Stimulated activated CD4-positive, alpha-beta T cell treated with anti-CD3 and anti-CD28 coated beads, Interleukin-1b, Interleukin-23, amount 100 ng/mL, for 24 hours (primary cell): ENCODE measurements at places on chromosomes 2 and 18.

DNA sequence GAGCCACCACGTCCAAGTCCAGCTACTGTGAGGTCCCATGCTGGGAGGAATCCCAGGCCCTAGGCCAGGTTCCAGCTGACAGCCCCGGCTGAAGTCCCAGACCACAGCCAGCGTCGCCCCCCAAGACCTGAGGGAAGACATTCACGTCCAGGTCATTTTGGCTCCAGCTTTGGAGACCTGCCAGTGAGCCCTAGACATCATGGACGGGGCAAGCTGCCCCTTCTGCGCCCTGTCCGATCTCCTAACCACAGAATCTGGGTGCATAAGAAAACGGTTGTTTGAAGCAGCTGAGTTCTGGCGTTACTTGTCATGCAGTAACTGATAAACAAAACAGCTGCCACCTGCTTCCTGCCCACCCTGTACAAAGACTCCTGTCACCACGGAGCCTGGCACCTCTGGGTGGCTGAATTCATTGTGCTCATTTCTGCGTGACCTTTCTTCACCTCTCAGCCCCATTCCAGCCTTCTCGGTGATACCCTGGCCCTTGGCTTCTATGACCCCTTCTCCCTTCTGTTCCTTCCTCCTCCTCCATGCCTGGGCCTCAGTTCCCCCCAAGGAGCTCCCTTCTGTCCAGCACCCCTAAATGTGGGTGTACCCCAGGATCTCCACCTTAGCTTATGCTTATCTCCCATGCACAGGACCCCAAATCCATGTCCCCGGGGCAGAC is 72.6 kb upstream of the SMAD7 start:
- no peak for DNase-seq

- no peak for DNase-seq
These were observed 153.6 kb downstream of the HRH4 start for GRCh38 chr18:24613896-24614640.

GRCh38 chr2:229170916-229171315 is 100.2 kb downstream of the PID1 start:
- DNase-seq, result no peak

DNA sequence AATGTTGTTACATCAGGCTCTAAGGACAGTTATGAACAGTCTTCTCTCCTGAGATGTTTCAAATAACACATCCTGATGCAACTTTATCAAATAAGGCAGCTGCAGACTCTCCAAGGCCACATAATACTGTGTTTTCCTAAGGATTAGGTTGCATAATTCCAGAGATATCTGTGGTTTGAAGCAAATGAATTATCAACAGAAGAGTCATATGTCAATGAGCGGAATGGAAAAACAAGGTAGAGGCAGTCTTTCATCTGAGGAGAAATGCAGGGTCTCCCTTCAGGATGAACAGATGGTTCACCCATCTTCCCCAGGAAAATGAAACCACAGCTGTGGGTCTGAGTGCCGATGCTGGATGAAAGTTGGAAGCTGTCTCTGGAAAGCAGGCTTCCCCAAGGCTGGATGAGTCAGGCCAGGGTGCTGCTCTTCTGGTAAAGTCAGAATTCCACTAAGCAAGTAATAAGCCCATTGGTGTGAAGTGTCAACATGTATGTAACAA is 22.2 kb downstream of the LYG1 start:
- DNase-seq, result no peak

DNA sequence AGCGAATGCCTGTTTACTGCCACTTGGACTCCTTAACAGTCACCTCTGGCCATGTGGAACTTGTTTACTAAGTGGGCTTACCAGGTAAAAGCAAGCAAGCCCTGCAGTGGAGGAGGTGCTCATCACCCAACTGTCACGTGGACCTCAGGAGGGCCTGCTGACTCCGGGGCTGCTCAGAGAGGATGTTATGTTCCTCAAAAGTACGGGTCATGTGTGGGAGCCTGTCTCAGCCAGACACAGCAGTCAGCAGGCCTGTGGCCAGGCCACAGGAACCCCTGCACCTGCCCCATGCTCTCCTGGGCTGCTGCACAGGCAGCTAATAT is 36.2 kb downstream of the AMER3 start:
- DNase-seq, result no peak

- no peak for DNase-seq
These were observed 7.9 kb downstream of the CABLES1 start for GRCh38 chr18:23143016-23143814.

DNA sequence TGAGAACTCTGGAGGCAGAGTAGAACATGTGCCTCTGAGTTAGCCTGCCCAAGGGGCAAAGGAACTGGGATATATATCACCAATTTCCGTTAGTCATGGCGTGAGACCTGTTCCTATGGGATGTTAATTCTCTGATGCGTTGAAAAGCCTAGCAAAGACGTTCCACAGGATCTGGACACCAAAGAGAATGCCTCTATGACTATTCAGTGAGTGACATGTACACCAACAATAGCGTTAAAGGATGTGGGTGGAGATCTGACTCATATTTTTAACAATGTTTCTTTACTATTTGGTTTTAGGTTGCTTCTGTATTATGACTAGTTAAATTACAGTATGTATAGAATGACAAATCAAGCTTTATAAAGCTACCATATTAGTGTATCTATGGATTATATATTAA is 320.9 kb upstream of the MC4R start:
- no peak for DNase-seq

DNA sequence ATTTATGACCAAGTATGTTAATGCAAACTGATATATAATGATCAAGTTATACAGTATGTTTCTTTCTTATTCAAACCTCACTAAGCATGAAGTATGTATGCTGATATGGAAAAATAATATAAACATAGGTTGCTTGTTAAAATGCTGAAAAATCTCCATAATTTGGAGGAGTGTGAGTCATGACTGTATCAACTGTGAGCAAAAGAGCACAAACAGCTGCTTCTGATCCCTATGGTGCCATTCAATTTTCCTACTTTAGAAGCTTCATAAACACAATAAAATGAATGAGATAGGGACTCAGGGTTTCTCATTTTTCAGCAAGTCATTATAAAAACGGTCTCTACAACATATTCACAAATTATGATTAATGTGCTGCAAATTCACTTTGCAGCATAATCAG is 129.9 kb upstream of the TFPI start:
- no peak for DNase-seq

- DNase-seq, result no peak
These were observed 51.7 kb upstream of the CCDC85A start for GRCh38 chr2:56132138-56132537.

GRCh38 chr2:25743132-25743830 is 69.9 kb upstream of the DTNB start:
- DNase-seq, result no peak

DNA sequence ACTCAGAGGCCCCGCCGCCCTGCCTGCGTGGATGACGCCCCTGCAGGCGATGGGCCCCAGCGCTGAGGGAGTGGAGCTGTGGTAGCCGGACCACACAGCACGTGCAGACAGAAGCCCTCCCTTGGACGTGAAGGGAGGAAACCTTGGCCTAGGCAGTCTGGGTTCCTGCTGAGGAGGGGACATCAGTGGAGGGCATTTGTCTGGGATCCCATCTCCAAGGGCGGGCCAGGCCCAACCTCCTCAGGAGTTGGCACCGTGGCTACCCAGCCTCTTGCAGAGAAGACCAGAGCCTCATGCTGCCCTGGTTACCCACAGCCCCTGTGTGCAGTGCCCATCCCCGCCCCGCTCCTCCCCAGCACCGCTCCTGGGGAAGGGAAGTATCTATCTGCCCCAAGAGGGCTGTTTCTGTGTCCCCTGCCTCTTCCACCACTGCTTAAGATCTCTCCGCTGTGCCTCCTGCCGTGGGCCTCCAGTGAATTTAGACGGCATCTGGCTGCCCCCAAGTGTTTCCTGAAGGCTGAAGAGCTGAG is 241.8 kb downstream of the KLHL29 start:
- DNase-seq, result no peak

DNA sequence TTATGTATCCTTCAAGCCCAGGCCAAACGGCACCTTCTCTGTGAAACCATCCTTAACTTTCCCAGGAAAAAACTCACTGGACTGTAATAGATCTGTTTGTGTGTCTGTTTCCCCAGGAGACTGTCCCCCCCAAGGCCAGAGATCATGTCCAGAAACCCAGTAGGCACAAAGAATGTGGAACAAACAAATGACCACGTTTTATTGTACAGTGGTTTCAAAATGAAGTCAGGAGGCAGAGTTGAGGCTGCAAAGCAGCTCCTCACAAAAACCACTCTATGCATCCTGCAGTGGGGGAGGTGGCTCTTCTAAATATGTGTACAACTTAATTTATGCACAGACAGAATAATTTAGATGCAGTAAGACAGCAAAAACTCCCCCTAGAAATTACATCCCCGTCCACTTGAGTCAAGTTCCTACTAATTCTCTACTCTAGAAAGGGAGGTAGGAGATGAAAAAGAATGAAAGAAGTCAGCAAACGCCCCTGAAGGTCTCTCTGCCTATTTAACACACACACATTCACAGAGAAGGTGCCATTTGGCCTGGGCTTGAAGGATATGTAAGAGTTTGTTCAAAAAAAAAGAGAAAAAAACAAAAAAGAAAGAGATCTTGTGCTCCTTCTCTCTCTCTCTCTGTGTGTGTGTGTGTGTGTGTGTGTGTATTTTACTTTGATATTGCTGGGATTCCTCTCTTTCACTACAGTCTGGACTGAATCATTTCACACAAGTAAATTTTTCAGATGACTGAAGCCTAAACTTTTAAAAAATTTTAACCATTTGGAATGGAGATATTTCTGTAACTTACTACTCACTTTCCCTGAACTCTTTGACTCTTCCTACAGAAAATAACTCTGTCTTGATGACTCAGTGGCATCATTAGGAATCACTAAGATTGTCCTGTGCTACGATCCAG is 19.5 kb downstream of the BCL2 start:
- DNase-seq, result no peak

DNA sequence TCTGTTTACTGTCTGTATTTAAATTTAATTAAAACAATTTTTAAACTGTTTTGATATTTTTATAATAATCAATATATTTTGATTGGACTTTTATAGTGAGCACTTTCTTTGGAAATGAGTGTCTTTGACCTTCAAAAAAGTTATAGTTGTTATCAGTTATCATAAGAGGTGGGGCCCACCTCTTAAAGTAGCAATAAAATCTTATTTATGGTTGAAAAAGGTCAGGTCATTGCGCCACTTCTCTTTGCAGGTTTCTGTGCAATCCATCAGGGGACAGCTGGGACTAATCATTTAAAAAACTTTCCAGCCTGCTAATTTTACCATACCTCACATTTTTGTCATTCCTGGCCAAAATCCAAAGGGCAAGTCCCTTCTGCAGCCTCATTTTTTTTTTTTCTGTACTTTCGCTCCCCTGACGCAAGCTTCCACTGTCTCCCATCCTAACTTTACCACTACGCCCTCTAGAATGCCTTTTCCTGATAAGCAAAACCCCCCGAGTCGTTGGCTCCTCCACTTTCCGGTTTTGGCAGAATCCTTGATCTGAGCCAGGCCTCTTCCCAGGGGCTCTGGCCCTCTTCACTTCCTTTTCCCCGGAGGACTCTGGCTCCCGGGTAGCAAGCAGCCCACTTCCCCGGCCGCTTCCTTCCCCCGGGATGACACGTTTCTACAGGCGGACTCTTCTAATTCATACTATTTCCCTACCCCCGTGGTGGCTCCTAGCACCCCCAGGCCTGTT is 1.1 kb upstream of the SEH1L start:
- no peak for DNase-seq

DNA sequence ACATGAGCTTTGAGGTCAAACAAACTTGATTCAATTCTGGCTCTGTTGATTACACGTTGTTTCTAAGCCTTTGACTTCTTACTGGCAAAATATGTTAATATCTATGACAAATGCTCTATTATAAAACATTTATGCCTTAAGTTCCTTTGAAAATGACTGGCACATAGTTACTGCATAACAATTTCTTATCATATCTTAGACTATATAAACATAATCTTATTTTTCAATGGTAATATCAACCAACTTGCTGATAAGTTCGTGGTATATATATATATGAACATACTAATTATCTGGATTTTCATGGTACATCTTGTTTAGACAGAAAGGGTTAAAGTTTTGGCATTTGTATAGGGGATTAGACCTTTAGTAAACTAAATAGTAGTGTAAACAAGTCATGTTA is 645.6 kb upstream of the ZNF804A start:
- DNase-seq, result no peak

- DNase-seq, result no peak
These were observed 8.8 kb downstream of the TMEM37 start for GRCh38 chr2:119440501-119440870.

GRCh38 chr2:8525582-8526402 is 156.1 kb upstream of the ID2 start:
- no peak for DNase-seq

DNA sequence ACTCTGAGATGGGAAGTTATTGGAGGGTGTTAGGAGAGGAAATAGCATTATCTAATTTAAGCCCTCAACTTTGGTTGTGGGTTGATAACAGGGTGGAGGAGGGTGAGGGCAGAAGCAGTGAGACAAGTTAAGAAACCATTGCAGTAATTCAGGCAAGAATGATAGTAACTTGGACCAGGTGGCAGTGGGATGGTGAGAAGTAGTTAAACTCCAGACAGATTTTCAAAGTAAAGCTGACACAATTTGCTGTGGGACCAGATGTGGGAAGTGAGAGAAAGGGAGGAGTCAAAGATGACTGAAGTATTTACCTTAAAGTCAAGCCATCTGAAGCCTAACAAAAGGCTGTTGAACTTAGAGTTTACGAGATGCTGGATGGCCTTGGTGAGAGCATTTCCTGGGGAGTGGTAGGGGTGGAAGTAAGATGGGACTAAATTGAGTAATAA is 163.2 kb upstream of the KLF7 start:
- no peak for DNase-seq
